ENCODE measurements at places on chromosomes 3 and 15. TPM values are rescaled to one million over a fixed set of nuclear protein-coding genes. Genes with fewer than 3 reads are reported as not detected.

The GASK1A gene
- 3.9 TPM for total RNA-seq

The LMAN1L gene
- not detected for total RNA-seq

The NCBP2 gene
- 54.7 TPM for total RNA-seq

The MRPS11 gene
- total RNA-seq: 33.7 TPM

The VEPH1 gene
- 139 TPM for total RNA-seq

The ITIH1 gene
- not detected for total RNA-seq

The PLS1 gene
- total RNA-seq: 26.0 TPM

The FOXB1 gene
- total RNA-seq: not detected

Measured in upper lobe of right lung (tissue), 1 donor.